ENCODE measurements at places on chromosomes 6 and 20.

GRCh38 chr20:37704955-37705354 lies 11.1 kb downstream of the CTNNBL1 start:
- DNase-seq = no peak

GRCh38 chr20:37714978-37715672 lies 21.3 kb downstream of the CTNNBL1 start:
- DNase-seq = peak; percentile 80

GRCh38 chr6:88179692-88180091 lies 13.5 kb upstream of the CNR1 start:
- DNase-seq = no peak

DNA sequence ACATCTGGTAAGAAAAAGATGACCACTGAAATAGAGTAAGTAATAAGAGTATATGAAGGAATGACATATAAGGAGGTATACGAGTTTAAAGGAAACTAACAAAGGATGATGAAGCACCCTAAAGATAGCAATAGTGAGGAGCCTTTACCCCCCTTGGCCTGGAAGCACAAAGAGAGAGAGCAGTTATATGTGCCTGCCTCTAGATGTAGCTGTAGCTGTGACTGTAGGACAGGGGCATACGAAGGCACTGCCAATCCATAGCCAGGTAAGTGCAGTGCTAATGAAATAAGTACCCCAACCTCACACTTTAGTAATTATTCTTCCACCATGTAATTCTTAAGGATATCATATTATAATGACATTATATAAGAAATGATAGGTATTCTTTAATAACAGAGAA lies 90.1 kb upstream of the FKBP1C start:
- no peak for DNase-seq

GRCh38 chr20:1803061-1803931 lies 91.9 kb upstream of the SIRPA start:
- DNase-seq = peak; percentile 79

DNA sequence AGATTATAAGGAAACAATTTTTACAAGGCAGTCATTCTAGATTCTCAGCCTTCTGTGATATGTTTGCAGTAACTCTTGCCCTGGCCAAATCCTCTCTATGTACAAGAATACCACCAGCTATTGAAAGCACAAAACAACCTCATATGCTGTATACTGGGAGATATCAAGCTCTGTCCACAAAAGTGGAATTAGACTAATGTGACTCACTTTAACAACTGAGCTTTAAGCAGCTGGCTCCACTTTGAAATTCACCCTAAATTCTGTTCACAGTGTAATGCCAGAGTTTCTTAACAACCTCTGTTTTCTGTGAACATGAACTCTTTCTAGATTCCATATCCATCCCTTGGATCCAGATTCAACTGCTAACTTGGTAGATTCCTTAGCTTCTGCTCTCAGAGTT lies 47.6 kb downstream of the CHD6 start:
- DNase-seq = no peak

DNA sequence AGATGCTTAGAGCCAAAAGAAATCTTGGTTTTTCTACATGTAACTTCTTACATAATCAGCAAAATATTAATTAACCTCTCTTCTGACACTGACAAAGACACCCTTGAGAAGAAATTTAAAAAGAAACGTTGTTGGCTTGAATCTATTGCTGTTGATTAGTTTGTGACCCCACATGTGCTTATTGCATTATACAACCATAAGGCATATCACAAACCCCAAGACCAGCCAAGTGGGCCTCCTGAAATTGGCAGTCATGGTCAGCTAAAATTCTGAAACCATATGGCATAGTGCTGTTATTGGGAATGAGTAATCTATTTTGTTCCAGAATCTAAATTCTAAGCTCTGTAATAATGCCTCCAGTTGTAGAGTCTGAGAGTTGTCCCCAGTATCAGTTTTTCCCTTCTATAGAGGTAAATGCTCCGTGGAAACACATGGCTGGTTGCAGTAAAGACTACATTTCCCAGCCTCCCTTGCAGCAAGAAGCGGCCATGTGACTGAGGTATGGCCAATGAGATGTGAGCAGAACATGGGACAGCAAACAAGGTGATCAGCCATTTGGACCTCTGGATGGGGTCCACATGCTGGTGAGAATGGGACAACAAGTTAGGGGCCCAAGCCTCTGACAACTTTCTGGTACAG lies 42.3 kb upstream of the PTPN1 start:
- peak; percentile 73 for DNase-seq

GRCh38 chr20:10119336-10119735 lies 84.5 kb downstream of the ANKEF1 start:
- no peak for DNase-seq

- no peak for DNase-seq
These were observed 166.5 kb downstream of the TFAP2A start for GRCh38 chr6:10248378-10248843.

GRCh38 chr6:46010771-46011170 lies 4.9 kb downstream of the CLIC5 start:
- peak; percentile 27 for DNase-seq

DNA sequence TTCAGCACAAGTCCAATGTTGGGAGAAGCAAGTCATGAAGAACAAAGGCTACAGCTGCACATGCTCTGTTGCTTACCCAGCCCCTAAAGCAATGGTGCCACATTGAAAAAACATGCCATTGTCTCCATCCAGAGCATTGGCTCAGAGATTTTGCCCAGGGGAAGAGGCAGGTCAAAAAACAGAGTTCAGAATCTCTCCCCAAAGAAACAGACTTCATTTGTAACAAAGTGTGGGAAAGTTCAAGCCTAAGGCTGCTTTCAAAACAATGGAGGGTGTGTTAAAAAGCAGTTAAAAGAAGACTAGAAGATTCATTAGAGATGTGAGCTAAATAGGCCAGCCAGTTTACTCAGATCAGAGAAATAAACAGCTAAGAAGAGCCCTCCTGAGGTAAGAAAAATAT lies 63.6 kb downstream of the DZANK1 start:
- DNase-seq = no peak

GRCh38 chr6:125957845-125958244 lies 1.3 kb downstream of the HINT3 start:
- DNase-seq = peak; percentile 83

DNA sequence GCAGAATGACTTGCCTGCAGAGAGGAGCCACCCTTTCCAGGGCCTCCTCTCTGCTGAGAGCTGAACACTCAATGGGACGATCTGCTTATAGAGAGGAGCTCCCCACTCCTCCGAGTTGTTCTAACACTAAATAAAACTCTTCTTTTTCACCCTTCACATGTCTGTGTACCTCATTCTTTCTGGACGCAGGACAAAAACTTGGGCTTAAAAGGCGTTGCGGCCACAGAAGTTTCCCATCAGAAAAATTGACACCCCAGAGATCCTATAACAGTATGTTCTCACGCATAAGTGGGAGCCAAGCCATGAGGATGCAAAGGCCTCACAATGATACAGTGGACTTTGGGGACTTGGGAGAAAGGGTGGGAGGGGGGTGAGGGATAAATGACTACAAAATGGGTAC lies 121.2 kb downstream of the GMPR start:
- DNase-seq = no peak

Data from hematopoietic multipotent progenitor cell treated with erythropoietin and hydrocortisone succinate and interleukin-3 and kit ligand, for 6 days (in vitro differentiated cells).